ENCODE measurements at places on chromosomes 6 and 20. TPM values are rescaled to one million over a fixed set of nuclear protein-coding genes. Genes with fewer than 3 reads are reported as not detected.

DNA sequence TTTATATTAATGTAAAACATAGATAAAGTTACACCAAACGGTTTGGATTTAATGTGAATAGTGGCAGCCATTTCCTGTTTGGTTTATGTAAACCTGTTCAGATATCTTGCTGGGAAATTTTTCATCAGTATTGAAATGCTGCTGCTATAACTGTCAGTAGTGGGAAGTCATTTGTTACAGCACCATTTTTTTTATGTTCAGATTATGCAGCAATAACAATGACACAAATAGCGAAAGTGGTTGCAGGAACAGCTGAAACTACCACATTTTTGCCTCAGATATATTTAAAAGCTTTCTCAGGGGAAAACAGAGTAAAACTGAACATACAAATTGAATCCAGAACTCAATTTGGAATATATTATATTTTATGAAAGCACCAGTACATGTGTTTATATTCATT lies 128.8 kb upstream of the SIM1 start:
- no peaks in the 10 kb centered on the region for H3K27me3 ChIP-seq
- H3K36me3 ChIP-seq = no peaks in the 10 kb centered on the region
- H3K27ac ChIP-seq = no peak overlapping the region
- DNase-seq = no peak
- H3K4me3 ChIP-seq = no peak overlapping the region

DNA sequence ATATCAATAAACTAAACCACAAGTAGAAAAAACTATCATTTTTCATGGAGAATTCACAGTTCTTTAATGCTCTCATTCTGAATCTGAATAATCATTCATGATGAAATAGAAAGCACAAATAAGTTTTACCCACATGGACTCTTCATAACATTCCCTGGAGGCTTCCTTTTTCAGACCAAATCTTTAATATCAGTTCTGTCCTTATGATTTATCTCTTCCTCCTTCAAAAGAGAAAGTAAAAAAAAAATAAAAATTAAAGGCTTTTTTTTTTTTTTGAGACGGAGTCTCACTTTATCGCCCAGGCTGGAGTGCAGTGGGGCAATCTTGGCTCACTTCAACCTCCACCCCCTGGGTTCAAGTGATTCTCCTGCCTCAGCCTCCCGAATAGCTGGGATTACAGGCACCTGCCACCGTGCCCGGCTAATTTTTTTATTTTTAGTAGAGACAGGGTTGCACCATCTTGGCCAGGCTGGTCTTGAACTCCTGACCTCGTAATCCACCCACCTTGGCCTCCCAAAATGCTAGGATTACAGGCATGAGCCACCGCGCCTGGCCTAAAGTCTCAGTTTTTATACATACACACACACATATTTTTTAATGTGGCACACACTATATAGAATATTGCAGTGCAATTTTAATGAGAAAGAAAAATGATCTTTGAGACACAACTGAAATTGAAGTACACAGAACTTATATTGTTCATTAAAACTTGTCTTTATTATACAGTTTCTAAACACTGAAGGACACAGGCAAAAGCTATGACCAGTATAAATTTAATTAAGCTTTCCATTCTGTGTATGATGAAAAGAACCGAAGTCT lies 31.9 kb upstream of the ZNF217 start:
- no peaks in the 10 kb centered on the region for H3K27me3 ChIP-seq
- H3K36me3 ChIP-seq = no peaks in the 10 kb centered on the region
- peaks cover 26% of the 10 kb centered on the region for H3K4me1 ChIP-seq
- no peak for DNase-seq

GRCh38 chr6:25202504-25202903 lies 76.7 kb upstream of the CARMIL1 start:
- no peak for DNase-seq
- no peaks in the 10 kb centered on the region for H3K36me3 ChIP-seq
- H3K4me1 ChIP-seq = no peaks in the 10 kb centered on the region
- no peaks in the 10 kb centered on the region for H3K27me3 ChIP-seq
- no peak overlapping the region for H3K27ac ChIP-seq

DNA sequence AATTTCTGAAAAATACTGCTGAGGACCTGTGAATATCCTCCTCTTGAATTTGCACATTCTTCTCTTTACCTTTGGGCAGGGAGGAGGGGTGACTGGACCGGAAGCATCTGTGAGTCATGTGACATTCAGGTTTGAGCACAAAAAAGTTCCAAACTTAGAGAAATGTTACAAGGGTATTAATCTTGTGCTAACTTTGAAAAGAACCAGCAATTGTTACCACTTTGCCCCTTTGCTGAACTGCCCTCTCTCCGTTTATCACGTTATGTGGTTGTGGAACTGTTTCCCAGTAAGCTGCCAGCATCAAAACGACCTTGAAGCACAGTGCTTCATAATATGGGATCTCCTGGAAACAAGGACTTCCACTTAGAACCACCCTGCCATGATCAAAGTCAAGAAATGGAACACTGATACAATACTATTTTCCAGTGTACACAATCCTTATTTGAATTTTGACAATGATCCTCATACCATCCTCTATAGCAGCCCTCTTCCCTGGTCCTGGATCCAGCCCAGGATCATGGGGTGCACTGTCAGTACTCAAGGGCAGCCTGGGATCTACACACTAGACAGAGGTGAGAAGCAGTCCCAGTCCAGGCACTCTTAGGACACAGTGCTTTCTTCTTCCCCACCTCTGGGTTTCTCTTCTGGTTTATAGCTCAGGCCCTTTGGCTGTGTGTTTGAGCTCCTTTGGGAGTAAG lies 2.3 kb upstream of the TUBB1 start:
- H3K36me3 ChIP-seq = no peaks in the 10 kb centered on the region
- no peak for DNase-seq
- H3K27ac ChIP-seq = no peak overlapping the region
- H3K4me3 ChIP-seq = no peak overlapping the region
- H3K27me3 ChIP-seq = no peaks in the 10 kb centered on the region

- H3K27ac ChIP-seq = peak overlapping the region; percentile 68
- H3K36me3 ChIP-seq = no peaks in the 10 kb centered on the region
- DNase-seq = peak; percentile 24
- no peaks in the 10 kb centered on the region for H3K27me3 ChIP-seq
- H3K4me1 ChIP-seq = peaks cover 7% of the 10 kb centered on the region
Measured at GRCh38 chr6:134707342-134708031, 242.4 kb downstream of the ALDH8A1 start.

DNA sequence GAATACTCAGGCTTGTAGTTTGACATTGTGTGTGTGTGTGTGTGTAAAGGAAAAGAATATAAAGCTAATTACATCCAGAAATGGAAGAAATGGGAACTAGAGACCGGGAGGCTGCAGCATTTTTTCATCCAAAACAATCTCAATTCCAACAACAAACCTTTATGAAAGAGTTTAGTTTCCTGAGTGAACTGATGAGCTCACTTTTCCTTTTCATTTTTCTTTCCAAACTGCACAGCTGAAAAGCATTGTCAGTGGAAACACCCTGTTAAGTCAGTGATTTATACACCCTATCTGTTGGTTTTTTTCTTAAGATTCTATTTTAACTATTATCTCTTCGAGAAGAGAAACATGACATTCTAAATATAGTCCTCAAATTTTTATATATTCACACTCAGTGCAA lies 130.9 kb downstream of the RFPL4B start:
- H3K4me1 ChIP-seq = no peaks in the 10 kb centered on the region
- no peaks in the 10 kb centered on the region for H3K27me3 ChIP-seq
- no peak for DNase-seq
- H3K4me3 ChIP-seq = no peak overlapping the region
- H3K36me3 ChIP-seq = no peaks in the 10 kb centered on the region

DNA sequence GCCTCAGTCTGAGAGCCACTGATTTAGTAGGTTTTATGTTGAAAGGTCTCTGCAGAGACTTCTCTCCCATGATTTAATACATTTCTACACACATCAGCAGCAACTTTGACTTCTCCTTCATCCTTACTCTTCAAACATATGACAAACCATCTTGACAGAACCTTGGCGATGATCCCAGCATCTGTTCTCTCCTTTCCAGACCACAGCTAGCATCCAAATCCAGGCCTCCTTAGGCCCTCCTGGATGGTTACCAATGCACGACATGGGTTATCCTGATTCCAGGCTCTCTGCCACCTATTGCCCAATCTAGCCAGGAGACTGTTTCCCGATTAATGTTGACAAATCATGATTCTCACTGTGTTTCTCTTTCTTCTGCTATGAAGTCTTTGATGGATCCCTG lies 16.8 kb downstream of the LAMA4 start:
- H3K4me3 ChIP-seq = no peak overlapping the region
- H3K27me3 ChIP-seq = no peaks in the 10 kb centered on the region
- peaks cover 16% of the 10 kb centered on the region for H3K4me1 ChIP-seq
- no peaks in the 10 kb centered on the region for H3K36me3 ChIP-seq
- DNase-seq = peak; percentile 47
- peak overlapping the region; percentile 79 for H3K27ac ChIP-seq

DNA sequence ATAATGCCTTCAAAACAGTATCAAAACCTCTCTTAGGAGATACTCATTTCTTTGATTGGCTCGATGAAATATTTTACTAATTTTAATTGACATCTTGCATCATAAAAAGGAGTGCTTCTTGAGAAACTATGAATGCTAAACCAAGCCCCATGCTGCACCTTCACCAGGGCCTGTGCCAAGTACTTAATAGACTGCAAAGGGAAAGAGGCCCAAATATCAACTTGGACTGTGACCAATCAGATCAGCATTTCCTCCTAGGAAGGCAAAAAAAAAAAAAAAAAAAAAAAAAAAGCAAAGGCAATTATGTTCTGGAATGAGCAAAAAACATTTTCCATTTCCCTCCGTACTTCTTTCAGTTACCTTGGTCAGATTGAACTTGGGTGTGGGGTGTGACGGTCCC lies 253.0 kb upstream of the SOX4 start:
- no peaks in the 10 kb centered on the region for H3K27me3 ChIP-seq
- H3K27ac ChIP-seq = no peak overlapping the region
- no peaks in the 10 kb centered on the region for H3K4me1 ChIP-seq
- no peak overlapping the region for H3K4me3 ChIP-seq
- no peaks in the 10 kb centered on the region for H3K36me3 ChIP-seq

GRCh38 chr6:50093116-50093937 lies 43.6 kb upstream of the DEFB112 start:
- H3K4me1 ChIP-seq = no peaks in the 10 kb centered on the region
- no peaks in the 10 kb centered on the region for H3K36me3 ChIP-seq
- H3K27ac ChIP-seq = no peak overlapping the region
- DNase-seq = no peak
- H3K4me3 ChIP-seq = no peak overlapping the region
- no peaks in the 10 kb centered on the region for H3K27me3 ChIP-seq

Gene LY6G6D
- not detected for total RNA-seq

Gene KHDC1L
- not detected for total RNA-seq

Gene CDYL
- 23.6 TPM for total RNA-seq

Gene GLYATL3
- total RNA-seq = not detected

Measured in transverse colon (tissue), 4 donors.